ENCODE measurements at places on chromosomes 12 and 14.
A peak's percentile ranks its signal among the peaks of the same experiment; 100 is the strongest.

DNA sequence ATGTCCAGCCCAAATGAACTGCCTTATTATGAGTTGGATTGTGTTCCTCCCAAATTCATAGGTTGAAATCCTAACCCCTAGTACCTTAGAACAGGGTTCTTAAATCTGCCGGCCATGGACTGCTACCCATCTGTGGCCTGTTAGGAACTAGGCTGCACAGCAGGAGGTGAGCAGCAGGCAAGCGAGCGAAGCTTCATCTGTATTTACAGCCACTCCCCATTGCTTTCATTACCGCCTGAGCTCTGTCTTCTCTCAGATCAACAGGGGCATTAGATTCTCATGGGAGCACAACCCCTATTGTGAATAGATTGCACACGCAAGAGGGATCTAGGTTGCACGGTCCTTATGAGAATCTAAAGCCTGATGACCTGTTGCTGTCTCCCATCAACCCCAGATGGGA is 9.8 kb upstream of the EML5 start:
- DNase-seq = no peak

DNA sequence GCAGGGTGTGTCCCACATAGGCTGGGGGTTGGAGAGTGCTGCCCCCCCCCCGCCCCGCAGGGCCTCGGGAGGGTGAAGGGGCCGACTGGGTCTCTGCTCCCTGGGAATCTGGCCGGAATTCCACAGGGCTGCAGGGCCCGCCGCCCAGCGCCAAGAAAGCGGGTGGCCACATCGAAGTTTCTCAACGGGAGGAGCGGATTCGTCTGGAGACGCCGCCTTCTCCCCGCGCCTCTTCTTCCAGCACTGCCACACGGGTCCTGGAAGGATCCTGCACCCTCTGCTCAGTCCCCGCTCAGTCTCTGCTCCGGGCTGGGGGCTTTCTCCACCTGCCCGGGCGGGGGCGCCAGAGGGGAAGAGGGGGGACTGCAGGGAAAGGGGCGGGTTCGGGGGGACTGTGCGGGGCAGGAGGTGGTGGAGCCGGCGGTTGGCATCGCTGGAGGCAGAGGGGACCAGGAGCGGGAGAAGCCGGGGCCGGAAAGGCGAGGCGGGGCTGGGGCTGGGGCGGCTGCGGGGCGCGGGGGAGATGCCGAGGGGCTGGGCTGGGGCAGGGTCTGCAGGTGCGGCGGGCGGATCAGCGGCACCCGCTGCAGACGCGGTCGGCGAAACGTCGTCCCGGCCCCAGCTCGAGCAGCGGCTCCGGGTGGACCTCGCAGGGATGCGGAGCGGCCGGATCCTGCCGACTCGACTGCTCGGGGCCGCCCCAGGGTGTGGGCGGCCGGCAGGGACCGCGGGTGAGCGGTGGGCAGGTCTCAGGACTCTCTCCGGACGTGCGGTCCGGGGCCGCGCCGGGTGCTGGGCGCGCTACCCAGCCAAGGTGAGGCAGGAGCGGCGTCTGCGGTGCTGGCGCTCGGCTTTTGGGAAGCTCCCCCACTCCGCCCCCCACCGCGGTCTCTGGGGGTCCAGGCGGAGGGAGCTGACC is 811.4 kb upstream of the TMEM132C start:
- DNase-seq = no peak

GRCh38 chr14:100278702-100279101 is 27.5 kb downstream of the SLC25A29 start:
- no peak for DNase-seq

- DNase-seq = no peak
These were observed 71.2 kb downstream of the NINJ2 start for GRCh38 chr12:592024-592505.

- no peak for DNase-seq
These were observed 68.7 kb downstream of the CCDC91 start for GRCh38 chr12:28258998-28259397.

DNA sequence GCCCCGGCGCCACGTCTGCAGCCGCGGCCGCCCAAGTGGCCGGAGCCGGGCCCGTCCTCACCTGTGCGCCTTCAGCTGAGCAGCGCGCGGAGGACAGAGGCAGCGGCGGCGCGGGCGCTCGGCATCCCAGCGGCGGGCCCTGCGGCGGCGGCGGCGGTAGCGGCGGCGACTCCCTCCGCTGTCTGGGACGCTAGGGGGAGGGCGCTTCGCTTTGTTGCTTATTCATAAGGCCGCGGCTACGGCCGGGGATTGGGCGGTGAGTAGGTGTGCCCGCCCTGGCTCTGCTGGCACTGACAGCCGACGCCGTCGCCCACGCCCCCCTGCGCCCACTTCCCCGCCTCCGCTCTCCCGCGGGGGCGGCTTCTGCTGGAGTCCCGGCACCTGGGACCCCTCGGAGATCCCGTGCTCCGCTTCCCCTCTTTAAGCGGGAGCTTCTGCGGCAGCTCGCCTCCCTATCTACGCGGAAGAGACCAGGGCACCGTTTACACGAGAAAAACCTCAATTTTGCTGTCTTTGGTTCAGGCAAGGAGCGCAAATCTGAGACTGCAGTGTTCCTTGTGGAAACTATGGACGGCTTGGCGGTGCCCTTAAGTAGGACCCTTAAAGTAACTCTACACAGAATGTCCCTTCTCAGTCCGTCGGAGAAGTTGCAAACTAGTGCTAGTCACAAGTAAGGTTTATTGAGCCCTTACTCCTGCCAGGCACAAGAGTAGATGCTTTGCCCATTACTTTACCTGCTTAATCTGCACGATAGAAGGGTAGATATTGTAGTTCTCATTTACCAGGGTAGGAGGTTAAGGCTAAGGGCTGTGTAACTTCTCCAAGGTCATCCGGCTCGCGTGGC is at the start of gene ARMH4:
Gene ARMH4, minus strand, starts transcription at position 200 of the 844 bp plus-strand sequence. CDS start 12,855 bp downstream, outside the sequence.
- peak; percentile 37 for DNase-seq

GRCh38 chr14:90393966-90394365 is 2.9 kb upstream of the CALM1 start:
- DNase-seq = no peak

DNA sequence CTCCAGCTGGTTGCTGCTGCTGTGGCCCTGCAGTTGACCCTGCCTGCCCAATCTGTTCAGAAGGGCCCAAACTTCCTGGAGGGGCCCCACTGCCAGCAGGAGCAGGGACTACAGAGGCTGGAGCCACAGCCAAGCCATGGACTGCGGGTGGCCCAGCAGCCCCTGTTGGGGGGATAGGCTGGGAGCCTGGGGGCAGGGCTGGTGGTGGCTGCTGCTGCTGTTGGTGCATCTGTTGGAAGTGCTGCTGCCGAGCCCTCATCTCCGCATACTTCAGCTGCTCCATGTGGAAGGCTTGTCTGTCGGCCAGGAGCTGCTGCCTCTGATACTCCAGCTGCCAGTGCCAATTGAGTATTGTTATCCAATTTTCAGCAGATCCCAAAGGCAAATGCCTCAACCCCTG is 7.2 kb downstream of the MYL6 start:
- no peak for DNase-seq
